ENCODE measurements at places on chromosomes 4 and X. TPM values are rescaled to one million over a fixed set of nuclear protein-coding genes. Genes with fewer than 3 reads are reported as not detected.
A peak's percentile ranks its signal among the peaks of the same experiment; 100 is the strongest.

GRCh38 chr4:28639747-28640146 lies 1779.1 kb downstream of the STIM2 start:
- DNase-seq, result no peak

Gene ARHGAP6
- polyA plus RNA-seq, result not detected

Gene CNKSR2
- 5.9 TPM for polyA plus RNA-seq

DNA sequence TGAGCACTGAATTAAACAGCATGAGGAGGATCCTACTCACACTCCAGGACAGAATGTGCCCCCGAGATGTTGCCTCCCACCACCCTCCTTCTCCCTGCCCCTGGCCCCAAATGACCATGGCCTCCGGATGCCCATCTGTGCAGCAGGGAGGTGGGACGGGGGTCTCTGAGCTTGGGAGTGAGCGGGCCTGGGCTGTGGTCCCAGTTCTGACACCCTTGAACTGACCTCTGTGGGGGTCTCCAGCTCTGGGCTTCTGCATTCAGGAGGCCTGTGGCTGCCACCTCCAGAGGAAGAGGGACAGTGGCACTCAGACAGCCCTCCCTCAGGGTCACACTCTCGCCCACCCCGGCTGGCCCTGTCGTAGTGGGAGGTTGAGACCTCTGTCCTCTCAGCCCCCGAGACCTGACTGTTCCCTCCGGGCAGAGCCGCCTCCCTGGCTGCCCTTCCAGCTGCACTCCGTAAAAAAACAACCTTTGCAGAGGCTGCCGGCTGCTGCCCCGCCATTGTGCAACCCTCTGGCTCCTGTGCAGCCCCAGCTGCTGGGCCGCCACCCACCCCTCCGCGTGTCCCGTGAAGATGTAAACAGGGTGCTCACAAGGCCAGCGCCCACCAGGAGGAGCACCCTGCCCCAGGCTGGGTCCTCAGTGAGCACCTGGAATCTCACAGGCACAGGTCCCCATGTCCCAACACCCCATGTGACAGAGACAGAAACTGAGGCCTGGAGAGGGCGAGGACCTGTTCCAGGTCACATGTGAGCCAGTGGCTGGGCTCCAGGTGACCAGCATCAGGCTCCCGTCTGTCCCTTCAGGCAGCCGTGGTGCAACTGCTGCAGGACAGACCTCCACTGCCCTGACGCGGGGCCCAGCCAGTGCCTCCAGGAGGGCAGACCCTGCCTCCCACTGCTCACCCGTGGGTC lies 39.6 kb downstream of the HTRA3 start:
- no peak for DNase-seq

DNA sequence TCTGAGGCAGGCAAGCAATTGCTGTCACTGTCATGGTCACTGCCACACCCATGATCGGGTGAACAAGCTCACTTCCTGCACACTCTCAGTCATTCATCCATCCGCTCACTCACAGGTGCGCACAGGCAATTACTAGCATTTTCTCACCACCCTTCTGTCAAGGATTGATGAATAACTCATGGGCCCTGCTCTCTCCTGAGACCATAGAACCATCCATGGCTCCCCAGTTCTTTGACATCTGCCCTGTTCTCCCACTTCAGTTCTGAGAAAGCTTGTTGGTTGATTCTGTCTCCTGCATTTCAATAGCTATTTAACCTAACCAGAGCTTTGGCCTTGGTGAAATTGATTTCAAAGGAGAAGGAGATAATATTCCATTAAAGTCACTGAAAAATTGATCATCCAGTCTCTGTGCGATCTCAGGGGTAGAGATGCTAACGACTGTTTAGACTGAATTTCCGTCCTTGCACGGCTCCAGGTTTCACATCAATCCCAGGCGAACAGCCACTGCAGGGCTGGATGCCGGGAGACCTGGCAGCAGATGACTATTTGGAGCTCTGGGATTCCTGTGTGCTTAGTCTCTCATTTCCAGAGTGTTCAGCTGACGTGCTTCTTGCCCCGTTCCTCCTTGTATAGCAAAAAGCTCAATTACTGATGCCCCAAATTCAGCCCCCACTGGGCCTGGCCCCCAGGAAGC lies 36.9 kb upstream of the ADRA2C start:
- no peak for DNase-seq

- DNase-seq, result no peak
Observed at GRCh38 chr4:21242163-21242562, 541.9 kb downstream of the PACRGL start.

Gene ARHGAP36
- polyA plus RNA-seq, result not detected

- peak; percentile 97 for DNase-seq
Observed at GRCh38 chr4:4289941-4290850, at the start of the genes LYAR and ZBTB49. LYAR (minus strand) TSS chr4:4290154; CDS start chr4:4283742, 6,412 bp downstream. ZBTB49 (plus strand) TSS chr4:4290251; CDS start chr4:4299946, 9,695 bp downstream.

DNA sequence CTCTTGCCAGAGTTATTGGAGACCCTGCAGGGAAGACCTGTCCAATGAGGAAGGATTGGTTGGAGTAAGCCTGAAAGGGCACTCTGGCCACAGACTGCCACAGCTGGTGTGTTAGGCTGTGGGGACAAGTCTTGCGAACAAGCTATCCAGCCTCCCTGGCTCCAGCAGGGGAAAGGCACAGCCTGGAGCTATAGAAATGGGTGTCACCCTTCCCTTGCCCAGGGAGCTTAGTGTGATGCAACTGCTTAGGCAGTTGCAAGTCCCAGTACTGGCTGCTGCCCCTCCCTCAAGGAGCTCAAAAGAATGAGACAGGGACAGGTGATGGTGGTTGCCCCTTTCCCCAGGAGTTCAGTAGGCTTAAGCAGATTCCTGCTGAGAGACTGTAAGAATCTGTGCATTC lies 165.7 kb upstream of the CT83 start:
- no peak for DNase-seq

DNA sequence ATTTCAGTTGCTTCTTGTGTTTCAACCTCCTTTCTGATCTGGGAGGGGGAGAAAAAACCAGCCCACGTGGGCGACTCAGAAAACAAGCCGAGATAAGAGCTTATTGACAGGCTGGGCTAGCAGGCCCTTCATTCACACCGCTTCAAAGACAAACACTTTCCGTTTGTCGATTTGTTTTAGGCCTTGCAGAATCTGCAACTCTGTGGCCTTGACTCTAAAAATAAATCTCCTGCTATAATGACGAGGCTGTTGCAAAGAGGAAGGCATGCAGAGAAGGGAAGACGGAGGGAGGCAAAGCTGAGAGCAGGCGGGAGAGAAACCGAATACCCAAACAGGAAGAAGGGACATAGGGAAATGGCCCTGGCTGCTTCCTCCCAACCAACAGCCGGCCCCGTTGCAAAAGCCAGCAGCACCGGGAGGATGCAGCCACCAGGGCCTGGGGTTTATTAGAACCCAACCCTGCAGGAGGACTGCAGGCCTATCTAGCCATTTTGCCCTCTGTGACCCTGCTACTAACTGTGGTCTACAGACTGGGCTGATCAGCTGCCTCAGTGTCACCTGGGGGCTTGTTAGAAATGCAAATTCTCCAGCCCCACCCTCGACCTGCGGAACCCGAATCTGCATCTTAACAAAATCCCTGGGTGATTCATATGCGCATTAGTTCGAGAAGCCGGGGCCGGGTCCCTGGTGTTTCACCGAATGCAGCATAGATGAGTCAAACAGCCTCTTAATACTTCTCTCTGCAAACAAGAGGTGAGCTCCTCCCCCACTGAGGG lies 325.5 kb downstream of the BCOR start:
- DNase-seq, result peak; percentile 22

GRCh38 chrX:148466292-148466691 lies 34.1 kb upstream of the AFF2 start:
- DNase-seq, result no peak

DNA sequence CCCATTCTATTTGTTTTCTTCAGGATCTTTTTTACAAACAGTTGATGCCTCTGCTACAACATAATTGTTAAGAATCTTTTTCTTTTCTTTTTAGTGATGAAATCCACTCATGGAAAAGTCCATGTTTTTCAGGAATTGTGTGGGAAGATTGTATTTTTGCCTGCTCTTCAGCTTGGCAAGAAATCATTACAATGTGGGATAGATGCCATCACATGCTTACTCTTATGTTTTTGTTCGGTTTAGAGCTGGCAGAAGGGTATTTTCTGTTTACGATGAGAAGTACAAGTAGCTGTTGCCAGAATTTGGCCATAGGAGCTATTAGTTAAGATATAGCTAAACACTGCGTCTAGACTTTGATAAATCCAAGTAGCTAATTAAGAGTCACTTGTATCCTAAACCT lies 2585.3 kb downstream of the ARAP2 start:
- no peak for DNase-seq

GRCh38 chrX:132836471-132836870 lies 122.0 kb downstream of the HS6ST2 start:
- no peak for DNase-seq

DNA sequence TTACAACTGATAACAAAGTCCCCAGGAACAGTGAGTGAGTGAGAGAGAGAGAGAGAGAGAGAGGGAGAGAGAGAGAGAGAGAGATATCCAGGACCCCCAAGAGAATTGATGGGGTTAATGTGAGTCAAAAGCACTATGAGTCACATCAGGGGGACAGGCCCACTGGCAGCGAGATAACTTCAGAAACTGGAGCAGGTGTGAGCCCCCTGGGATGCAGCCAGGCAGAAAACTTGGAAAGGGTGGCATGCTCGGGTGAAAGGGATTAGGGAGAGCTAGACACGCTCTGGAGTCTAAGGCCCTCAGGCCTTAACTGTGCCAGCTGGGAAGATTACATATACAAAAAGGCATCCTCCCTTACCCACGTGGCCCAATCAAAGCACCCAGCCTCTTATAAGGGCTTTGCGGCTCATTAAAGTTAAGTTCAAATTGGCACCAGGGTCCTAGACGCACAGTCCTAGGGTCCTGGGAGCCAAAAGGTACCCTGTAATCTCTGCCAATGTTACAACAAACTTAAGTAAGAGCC lies 841 bp downstream of the ACOT9 start:
- DNase-seq, result peak; percentile 9

Gene GYPE
- polyA plus RNA-seq, result 5.6 TPM

DNA sequence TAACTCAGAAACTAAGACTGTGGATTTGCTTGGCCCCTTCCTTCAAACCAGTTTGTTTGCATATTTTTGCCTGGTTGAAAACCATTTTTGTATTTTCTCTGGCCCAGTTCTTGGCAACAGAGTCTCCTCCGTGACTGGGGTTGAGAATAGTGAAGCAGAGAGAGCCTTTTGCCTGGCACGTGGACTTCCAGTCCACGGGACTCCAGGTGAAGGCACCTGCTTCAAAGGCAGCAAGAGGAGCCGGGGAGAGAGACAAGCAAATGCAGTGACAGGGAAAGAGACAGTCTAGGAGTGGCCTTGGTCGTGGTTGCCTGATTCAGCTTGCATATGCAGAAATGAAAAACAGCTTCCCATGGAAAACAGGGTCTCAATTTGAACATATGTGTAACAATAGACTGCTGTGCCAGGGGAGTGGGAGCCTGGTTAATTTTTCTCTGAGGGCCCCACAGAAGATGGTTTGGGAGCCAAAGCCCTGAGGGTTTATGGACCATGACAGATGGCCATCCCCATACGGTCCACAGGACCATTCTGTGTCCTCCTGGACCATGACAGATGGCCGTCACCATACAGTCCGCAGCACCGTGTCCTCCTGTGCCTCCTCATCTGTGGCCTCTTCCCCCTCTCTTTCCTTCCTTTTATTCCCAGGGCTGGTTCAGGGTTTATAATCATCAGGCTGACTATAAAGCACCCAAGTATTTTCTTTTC lies 272.2 kb upstream of the RASGEF1B start:
- no peak for DNase-seq

GRCh38 chr4:41319553-41319952 lies 62.8 kb downstream of the UCHL1 start:
- DNase-seq, result no peak

DNA sequence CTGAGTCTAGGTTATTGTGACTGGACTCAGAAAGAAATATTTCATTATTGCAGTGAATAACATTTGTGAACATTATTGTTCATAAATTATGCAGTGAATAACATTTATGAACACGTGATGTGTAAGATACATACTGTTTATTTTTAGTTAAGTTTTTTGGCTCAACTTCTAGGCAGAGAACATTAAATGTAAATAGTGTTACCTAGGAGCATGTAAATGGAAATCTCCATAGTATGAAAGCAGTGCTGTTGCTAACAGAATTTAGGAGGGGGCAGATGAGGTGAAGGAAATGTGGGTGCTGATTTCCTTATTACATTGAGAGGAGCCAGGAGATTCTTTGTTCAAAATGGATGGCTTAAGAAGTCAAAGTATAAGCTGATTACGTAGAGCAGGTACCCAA lies 45.0 kb downstream of the HTT start:
- DNase-seq, result no peak

- DNase-seq, result no peak
Observed at GRCh38 chr4:185122681-185123345, 20.3 kb upstream of the SLC25A4 start.

GRCh38 chr4:138239491-138239890 lies 2.7 kb downstream of the SLC7A11 start:
- no peak for DNase-seq

DNA sequence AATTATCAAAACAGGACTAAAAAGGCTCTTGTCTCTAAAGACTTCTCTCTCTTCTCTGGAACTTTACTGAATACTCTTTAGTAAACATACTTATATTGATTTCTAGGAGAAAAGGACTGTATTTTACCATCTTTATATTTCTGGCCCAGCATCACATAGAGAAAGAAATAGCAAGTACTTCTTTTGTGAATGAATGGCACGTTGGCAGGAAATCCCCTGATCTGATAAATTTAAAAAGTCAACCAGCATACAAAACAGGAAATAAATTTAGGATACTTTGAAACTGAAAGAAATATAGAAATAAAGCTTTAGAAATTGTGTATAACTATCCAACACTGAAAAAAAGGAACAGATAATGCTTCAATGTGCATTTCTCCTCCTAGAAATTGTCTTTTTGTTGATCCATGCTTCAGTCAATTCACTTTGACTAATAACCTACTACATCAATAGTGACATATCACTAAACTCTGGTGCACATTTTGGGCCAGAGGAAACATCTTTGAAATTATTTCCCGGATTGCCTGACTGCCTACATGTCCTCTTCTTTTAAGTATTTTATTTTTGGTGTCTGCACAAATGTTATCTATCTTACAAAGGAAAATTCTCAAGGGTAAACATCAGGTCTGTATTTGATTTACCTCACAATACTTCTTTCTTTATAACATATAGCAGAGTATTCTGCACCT lies 183.5 kb upstream of the FSTL5 start:
- no peak for DNase-seq

DNA sequence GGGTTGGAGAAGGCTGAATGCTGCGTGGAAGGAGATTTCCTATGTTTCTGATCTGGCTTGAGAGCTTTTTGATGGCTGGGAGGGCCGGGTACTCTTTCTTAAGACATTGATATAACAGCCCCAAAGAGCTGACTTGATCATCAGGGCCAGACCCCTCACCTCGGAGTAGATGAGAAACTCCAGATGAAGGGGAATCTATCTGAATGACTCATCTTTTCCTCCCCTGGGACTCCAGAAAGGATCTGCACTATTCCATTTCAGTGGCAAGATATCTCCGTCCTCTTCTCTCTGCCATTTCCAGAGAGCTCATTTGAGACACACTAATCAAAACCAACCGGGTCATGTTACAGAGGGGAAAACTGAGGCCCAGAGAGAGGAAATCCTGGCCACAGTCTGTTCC lies 92.9 kb upstream of the MSX1 start:
- DNase-seq, result no peak
